ENCODE measurements at places on chromosomes 2 and 18.

DNA sequence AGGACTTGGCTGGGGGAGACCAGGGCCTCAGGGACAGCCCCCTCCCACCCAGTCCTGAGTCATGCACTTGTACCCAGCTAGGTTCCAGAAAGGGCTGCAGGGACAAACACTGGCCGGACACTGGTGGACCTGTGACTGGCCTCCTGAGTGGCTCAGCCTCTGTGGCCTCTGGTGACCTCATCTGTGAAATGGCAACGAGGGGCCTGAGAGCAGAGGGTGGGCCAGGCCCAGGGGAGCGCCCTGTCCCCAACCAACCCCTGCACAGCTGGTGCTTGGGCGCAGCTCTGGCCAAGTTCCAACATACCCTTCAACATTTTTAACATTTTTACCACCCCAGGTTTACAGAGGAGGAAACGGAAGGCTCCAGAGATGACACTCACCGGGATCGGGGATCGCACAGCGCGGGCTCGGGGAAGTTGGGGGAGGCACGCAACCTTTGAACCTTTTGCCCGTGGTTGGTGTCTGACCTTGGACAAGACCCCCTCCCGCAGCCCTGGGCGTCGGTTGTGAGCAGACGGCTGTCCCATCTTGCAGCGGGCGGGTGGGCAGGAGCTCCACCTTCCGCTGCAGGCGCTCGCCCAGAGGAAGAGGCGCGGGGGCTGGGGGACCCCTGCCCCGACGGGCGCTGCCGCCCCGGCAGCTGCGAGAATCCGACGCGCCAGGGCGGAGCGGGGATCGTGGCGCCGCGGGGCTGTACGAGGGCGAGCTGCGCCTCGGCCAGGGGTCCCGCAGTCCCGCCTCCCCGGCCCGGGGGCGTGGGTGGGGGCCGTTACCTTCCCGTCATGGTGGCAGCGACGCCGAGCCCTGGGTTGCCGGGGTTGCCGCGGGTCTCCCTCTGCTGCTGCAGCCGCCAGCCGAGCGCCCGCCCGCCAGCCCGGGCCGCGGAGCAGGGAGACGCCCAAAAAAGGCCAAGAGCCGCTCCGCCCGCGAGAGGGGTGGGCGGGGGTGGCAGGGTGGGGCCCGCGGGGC lies 805 bp downstream of the LIMS2 start:
- DNase-seq, result no peak

DNA sequence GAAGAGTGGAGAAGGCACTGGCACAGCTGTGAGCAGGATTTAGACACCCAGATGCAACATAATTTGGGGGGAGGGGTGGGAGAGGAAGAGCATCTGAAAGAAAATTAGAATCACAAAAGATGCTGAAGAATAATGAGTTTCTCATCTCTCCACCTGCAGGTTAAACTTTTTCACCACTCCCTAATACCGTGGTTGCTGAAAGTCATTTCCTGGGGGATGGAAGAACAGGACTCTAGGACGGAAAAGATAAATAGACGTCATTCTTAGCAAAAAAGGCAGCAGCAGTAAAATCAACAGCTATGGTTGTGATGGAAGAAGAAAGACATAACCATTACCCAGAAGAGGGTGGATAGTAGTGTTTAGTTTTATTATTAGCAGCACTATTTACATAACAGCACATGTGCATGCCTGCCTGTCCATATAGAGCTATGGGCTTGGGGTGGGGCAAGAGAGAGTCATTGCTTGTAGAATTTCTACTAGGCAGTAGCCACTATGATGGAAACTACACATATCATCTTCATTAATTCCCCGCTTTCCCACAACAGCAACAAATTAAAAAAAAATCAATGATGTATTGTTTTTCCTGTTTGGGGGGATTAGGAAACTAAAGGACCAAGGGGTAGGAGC lies 212.2 kb downstream of the TRIB2 start:
- DNase-seq, result no peak

DNA sequence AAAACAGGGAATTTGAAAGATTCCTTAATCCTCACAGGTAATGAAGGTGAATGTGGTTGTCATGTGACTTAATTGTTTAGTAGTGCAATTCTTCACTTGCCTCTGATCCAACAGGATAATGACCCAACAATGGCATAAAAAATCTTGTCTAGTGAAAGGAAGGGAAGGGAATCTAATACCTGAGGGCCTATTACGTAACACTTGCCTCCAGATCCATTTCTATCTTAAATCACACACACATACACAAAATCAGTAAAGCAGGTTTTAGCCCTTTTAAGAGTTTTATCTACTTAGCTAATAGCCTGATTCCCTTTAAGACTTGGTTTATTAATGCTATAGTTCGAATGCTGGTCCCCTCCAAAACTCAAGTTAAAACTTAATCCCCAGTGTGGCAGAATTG lies 118.6 kb downstream of the TMEM163 start:
- DNase-seq, result no peak

DNA sequence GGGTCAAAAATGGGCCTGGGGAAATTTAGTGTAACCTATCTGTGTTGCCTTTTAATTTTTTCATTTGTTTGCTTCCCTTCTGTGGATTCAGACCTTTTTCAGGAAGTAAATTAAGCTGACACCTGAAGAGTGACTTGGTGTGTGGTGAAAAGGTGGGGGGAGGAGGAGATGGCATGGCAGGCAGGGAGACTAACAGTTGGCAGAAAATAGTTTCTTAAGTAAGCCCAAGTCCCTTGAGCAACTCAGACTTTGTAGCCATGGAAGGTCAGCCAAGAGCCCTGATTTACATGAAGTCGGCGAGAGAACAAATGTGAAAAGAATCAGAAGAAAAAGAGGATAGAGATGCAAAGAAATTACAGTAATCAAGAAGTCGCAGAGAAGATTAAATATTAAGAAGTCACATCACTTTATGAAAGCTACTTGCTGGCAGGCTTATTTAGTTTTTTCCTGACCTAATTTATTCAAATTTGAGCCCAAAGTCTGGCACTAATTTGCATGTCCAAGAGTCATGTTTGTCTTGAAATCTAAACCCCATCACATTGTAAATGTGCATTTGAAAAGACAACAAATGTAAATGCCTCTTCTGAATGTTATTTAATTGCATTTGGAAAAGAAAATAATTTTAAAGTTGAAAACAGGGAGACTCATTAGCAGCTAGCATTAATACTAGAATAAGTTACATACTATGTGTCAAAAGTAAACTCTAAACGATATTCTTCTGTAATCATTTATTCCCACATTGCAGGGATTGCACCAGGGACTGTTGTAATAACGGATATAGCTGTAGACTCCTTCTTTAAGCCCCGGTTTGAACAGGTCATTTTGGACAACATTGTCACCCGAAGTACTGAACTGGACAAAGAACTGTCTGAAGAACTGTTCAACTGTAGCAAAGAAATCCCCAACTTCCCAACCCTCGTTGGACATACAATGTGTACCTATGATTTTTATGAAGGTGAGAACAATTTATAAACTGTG lies 19.3 kb downstream of the UPP2 start:
- DNase-seq, result no peak

- peak; percentile 74 for DNase-seq
Measured at GRCh38 chr2:43127208-43127940, 99.0 kb downstream of the ZFP36L2 start.

DNA sequence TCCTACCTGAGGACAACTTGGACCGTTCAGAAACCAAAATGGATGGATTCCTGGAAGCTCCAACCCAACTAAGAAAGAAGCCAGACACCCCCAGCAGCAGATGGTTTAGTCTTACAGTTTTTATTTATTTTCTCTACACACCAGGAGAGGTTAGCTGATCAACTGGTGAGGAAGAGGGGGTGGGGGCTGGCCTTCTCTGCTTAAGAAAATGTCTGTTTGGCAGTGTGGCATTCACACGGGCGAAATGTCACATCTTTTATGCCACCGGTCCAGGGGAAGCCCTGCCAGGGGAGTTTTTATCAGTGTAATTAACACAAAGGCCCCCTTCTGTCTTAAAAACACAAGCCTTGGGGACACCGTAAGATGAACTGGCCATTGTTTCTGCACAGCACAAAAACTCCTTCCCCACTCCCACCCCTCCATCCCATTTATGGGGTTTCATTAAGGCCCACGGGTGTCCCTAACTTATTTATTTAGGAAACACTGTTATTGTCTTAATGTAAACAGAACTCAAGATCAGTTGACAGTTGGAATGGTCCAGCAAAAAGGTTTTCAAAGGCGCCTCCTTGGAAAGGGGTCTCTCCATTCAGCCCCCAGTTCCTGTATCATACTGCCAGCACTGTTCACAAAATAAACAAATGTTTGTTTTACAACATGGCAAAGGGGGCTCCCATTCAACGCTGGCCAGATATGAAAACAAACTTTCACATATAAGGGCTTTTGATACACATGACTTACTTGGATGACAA lies 217.0 kb downstream of the C1D start:
- no peak for DNase-seq

- DNase-seq, result no peak
Measured at GRCh38 chr2:110657724-110658305, 20.0 kb downstream of the BUB1 start.

DNA sequence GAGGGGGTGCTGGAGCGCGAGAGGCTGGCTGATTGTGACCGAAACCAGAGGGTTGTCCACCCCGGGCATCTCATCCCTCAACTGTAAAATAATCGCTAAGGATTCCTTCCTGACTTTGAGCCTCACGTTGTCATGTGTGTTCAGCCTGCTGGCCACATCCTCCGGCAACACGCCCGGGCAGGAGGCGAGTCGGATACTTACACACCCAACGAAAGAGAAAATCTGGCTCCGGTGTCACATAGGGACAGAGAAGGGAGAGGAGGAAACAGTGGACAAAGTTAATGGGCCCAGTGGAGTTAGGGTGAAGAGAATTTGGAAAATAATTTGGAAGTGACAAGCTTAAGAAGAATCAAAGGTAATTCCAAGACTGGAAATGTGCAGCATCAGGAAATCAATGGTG lies 2.4 kb downstream of the TLX2 start:
- DNase-seq, result no peak

- DNase-seq, result no peak
Measured at GRCh38 chr2:204984518-204984917, 439.2 kb downstream of the PARD3B start.

DNA sequence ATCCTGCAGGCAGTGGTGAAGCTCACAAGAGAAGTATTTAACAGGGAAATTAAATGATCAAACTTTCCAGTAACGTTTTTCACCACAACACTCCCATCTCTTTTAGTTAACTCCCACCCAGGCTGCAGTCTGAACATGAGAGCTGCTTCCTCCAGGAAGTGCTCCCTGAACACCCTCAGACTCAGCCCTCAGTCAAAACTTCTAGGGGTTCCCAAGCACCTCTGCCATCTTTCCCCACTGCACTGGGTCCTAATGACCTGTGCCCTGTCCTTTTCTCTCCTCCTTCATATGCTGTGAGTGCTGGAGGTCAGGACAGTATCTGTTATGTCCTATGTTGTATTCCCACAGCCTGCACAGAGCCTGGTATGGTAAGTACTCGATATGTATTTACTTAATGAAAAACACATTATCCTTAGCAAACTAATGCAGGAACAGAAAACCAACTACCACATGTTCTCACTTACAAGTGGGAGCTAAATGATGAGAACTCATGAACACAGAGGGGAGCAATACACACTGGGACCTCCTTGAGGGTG lies 49.2 kb upstream of the ASPRV1 start:
- DNase-seq, result no peak

DNA sequence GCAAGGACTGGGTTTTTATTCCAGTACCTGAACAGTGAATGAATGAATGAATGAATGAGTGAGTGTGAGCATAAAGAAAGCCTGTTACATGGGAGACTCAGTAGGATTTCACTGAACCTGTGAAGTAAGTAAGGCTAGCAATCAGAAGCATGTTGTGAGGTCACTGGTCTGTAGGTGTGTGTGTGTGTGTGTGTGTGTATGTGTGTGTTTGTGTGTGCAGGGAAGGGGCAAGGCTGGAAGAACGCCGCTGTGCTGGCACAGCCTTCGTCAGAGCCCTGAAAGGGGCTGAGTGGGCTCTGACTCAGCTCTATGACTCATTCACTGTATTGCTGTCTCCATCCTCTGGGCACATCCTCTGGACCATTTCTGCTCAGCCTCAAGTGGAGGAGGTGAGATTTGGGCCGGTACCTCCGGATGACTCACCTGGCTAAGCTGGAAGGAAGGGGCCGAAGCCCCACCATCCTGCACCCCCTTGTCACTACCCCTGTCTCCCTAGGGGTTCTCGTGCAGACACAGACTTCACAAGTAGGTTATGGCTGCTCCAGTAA lies 51.4 kb upstream of the MRPL33 start:
- DNase-seq, result peak; percentile 20

GRCh38 chr2:6749962-6750361 lies 115.7 kb downstream of the CMPK2 start:
- DNase-seq, result no peak

DNA sequence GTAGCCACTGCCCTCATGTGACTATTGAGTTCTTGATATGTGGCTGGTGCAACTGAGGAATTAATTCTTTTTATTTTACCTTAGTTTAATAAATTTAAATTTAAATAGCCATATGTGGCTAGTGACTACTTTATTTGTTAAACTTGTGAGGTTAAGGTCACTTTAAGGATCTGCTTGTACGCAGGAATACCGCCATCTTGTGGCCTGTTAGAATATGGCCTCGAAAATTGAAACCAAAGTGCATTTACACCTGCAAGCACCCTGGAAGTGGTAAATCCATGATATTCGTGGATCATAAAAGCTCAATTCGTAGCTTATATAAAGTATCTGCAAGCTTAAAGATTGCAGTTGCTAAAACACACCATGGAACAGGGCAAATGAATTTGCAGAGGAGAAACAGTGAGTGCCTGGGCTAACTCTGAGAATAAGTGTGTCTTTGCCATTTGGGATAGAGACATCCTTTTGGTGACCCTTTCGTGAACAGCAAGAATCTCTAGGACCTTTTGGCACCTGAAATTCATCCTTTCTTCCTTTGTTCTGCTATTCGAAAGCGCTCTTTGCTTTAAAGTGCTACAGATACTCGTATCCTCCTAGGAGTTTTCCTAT lies 59.9 kb upstream of the REG3A start:
- no peak for DNase-seq

DNA sequence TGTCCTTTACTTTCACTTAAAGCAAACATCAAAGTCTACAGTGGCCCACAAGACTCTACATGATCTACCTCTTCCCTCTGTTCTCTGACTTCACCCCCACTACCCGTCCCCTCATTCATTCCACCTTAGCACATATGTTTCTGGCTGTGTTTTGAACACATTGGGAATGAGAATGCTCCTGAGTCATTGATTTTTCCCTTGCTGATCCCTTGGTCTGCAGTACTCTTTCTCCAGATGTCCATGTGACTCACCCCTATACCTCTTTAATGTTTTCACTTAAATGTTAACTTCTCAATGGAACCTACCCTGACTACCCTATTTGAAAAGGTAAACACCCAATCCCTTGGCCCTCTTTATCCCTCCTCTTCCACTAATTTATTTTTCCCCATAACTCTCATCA lies 30.7 kb upstream of the FRZB start:
- DNase-seq, result no peak

DNA sequence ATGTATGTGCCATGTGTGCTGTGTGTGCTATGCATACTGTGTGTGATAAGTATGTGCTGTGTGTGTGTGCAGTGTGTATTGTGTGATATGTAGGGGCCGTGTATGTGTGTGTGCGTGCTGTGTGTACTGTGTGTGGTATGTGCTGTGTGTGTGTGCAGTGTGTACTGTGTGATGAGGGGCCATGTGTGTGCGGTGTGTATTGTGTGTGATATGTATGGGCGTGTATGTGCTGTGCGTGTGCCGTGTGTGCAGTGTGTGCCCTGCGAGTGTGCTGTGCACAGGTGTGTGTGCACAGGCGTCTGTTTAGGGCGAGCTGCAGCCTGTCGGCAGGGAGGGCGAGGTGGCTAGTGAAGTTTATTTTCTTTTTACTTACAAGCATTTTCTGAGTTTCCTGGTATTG lies 16.1 kb downstream of the SNORC start:
- DNase-seq, result no peak
